ENCODE measurements at places on chromosomes 11 and 22.

GRCh38 chr22:23913306-23913660, 19.1 kb downstream of the MIF start:
- no peak for DNase-seq

DNA sequence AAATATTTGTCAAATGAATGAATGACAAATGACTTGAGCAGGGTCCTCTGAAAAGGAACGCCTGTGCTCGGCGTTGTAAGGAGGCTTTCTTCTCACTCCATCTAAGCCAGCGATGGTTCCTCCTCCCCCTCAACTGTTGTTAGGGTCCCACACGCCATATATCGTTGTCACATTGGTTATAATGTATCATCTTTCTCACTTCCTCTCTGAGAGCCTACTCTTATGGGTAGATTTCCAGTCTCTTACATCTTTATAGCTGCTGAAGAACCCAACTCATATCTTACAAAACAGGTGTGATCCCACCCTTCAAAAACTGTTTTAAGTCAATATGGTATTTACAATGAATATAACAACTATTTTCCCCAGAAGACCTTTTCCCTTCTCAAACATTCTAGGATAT, 81.5 kb downstream of the NAV2 start:
- no peak for DNase-seq

DNA sequence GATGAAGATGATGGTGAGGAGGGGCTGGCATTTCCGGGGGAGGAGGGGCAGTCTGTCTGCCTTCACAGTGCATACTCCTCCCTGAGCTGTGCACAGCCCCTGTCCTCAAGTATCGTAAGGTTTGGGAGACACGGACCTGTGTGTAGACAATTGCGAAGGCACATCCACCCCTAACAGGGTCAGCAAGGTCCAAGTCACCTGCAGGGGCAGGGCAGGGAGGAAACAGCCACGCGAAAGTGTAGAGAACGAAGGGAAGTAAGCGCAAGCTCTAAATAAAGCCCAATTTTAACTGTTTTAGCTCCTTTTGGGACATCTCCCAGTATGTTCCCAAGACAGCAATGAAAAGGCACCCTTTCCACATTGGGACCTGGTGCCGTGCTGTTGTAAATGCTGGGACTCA, 448.2 kb downstream of the TBC1D22A start:
- DNase-seq = peak; percentile 33

- DNase-seq = no peak
Observed at GRCh38 chr11:70761094-70761907, 363.0 kb downstream of the CTTN start.

- DNase-seq = no peak
Observed at GRCh38 chr11:81990659-81991443, 742.8 kb downstream of the FAM181B start.

- DNase-seq = no peak
Observed at GRCh38 chr11:5225480-5225871, 1.4 kb downstream of the HBB start.

GRCh38 chr11:68113986-68114385, 7.2 kb downstream of the CHKA start:
- no peak for DNase-seq

DNA sequence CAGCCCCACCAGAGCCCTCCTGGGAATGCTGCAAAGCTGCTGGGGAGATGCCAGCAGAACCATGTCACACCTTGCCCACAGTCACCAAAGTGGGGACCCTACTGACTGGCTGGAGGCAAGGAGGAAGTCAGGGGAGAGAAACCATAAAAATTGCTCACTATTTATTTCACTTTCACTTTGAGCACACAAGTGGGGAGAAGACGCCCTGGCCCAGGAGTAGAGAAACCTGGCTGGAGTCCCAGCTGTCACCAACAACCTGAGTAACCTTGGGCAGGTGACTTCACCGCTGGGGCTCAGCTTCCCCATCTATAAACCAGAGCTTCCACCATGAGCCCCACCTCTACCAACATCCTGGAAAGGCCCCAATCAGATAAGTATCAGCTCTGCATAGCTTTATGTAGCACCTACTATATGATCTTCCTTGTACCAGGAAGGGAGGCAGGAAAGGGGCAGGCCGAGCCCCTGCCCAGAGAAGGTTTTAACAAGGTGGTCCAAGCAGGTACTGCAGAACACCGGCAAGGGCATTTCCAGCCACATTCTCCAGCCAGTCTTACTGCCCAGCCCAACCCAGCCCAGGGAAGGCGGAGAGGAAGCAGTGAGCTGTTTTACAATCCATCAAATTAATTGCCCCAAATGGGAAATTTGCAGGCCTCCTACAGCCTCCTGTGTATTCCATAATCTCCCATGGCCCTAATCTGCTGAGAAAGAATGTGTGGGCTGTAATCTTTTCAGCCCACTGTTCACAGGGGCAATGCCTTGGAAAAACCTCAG, 27.6 kb downstream of the PLEKHA7 start:
- no peak for DNase-seq

DNA sequence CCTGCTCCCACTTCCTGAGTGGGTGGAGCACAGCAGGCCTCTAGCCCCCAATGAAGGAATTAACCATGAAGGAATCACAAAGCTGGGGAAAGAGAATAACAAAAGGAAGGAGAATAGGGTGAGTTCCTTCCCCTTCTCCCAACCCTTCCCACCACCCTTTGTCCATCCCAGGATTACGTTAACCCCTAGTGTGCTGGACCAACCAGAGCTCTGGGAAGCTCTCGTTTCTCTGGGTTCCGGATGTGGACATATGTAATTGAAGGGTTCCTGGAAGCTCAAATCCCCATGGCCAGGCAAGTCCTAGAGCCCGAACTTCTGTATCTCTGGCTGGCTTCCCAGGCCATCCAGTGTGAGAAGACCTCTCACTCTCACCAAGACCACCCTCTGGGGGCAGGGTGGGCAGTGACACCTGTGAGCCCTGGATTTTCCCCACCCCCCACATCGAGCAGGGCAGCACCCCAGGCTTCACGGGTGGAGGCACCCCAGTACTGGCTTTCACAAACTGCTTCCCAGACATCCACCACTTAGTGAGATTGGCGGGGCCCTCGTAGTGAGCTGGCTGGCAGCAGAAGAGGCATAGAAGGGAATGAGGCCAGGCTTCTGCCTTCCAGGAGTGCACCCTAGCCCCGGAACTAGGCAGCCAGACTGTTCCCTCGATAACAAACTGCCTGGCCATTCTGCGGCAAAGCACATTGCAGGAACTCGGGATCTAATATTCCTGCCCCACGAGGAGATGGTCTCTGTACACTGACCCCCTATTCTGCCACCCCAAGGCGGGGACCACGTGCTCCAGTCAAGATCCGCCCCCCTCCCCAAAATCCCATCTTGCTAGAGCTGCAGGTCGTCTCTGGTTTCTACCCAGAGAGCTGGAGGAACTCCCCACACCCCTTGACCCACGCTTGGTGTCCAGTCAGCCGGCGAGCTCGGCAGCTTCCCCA, 2.1 kb downstream of the NECTIN1 start:
- DNase-seq = no peak

- no peak for DNase-seq
Observed at GRCh38 chr22:16810188-16810802, 14.9 kb downstream of the XKR3 start.

DNA sequence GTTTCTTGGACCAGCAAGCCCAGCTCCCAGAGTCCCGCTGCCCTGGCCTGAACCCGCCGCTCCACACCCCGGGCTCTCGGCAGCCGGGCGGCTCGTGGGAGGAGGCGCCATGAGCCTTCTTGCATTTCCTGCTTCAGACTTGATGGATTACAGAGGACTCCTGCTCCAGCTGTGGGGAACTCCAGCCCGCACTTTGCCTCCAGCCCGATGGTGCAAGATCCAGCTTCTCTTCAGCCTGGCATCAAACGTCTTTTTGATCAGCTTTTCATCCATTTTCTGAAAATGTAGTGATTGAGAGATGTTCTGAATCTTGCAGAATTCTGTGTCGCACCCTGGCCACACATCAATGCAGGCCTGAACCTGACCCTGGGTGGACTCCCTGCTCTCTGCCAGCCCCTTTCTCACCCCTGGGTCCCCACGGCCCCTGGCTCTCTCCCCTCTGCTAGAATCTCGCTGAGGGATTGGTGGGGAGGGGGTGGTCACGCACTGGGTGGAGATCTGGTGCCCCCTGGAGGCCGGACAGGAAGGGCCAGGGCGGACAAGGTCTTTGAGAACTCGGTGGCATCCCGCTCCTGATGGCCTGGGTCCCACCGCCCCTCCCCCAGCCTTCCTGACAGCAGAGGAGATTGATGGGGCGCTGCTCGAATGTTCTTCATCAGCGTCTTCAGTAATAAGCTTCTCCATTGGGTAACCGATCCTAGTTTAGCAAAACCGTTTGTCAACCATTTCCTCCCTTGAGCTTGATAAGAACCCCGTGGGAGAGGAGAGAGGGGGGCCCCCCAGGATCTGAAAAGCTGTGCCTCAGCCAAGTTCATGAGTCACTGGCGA, 12.1 kb upstream of the NFAM1 start:
- peak; percentile 62 for DNase-seq

GRCh38 chr11:5007561-5007960, 12.9 kb downstream of the OR51L1 start:
- DNase-seq = no peak

DNA sequence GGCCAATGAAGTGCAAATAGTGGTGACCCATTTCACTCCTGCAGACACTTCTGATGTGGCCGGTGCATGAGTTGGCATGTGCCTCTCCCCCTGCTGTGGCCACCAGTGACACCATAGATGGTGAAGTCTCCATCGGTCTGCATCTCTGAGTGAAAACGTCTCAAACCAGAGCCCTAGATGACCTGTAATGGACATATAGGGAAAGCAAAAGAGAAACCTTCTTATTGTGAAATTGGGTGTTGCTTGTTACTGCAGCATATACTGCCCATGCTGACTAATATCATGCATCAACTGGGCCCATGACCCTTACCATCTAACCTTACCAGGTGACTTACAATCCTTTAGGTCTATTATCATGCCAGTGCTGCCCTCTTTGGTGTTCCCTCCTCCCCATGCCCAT, 11.7 kb upstream of the VPS37C start:
- DNase-seq = no peak

GRCh38 chr22:50531962-50532674, 2.3 kb upstream of the TYMP start:
- no peak for DNase-seq

DNA sequence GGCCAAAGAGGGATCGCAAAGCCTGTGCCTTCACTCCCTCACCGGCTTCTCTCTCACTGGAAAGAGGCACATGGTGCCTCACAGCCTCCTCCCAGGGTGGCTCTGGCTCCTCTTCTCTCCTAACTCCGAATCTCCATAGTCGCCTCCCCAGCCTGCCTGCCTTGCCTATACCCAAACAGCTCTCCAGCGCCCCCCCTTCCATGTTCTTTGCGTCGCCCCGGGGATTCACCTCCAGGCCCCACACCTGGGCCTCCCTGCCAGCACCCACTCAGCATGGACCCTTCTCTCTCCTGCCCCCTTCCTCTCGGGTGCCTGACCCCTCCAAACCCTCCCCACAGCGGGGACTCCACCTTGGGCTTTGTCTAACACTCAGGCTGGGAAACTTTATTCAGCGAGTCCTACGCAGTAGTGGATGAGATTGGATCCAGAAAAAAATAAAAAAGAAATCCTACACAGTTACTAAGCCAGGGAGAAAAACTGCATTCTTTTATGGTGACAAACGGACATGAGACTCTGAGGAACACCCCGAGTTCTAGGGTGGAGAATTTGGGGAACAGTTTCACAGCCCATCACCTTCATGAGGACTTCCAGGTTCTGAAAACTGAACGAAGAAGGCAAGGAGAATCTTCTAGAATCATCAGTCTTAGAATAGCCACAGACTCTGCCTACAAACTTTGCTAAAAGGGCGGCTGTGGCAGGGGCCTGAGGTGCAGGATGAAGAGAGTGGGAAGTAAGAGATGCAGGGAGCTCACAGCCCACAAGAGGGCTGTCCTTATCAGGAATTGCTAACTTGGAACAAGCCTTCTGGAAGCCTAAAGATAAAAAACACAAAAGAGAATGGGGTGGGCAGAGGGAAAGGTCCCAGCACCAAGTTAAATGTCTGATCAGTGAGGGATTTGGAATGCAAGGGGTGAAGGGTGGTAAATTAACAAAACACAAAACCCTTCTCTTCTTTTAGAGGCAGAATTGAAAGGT, 5.3 kb downstream of the PPM1F start:
- DNase-seq = no peak

GRCh38 chr11:57649826-57650738, at the start of gene YPEL4:
Gene YPEL4, minus strand, starts transcription at chr11:57649912. Its CDS starts 2,805 bp downstream, at chr11:57647107.
- DNase-seq = peak; percentile 62

GRCh38 chr22:26461188-26461810, 22.3 kb downstream of the HPS4 start:
- DNase-seq = no peak

GRCh38 chr11:459511-460220, 9.6 kb downstream of the PTDSS2 start:
- DNase-seq = no peak
